ENCODE measurements at places on chromosomes 11 and 22.

- DNase-seq: no peak
These were observed 33.0 kb downstream of the MOB2 start for GRCh38 chr11:1453611-1454034.

GRCh38 chr22:37112084-37112728 lies 2.7 kb upstream of the TMPRSS6 start:
- DNase-seq: no peak

GRCh38 chr11:44002191-44003093 lies 45.3 kb upstream of the ACCSL start:
- no peak for DNase-seq

DNA sequence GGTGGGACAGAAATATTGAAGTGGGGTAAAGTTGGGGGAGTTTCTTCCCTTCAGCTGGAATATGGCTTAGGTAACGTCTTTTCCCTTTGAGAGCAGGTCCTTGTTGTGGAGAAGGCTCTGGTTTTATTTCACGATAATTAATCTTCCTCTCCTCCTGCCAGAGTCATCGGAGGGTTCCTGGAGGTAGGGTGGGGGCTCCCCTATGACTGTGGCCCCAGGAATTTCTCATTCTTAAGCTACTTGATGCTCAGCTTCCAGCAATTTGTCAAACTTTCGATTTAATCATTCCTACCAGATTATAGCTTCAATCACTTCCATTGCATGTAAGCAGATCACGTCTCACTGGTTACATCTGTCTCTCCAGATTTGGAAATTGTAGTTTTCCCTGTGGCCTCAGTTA lies 242.8 kb upstream of the PLET1 start:
- DNase-seq: no peak

DNA sequence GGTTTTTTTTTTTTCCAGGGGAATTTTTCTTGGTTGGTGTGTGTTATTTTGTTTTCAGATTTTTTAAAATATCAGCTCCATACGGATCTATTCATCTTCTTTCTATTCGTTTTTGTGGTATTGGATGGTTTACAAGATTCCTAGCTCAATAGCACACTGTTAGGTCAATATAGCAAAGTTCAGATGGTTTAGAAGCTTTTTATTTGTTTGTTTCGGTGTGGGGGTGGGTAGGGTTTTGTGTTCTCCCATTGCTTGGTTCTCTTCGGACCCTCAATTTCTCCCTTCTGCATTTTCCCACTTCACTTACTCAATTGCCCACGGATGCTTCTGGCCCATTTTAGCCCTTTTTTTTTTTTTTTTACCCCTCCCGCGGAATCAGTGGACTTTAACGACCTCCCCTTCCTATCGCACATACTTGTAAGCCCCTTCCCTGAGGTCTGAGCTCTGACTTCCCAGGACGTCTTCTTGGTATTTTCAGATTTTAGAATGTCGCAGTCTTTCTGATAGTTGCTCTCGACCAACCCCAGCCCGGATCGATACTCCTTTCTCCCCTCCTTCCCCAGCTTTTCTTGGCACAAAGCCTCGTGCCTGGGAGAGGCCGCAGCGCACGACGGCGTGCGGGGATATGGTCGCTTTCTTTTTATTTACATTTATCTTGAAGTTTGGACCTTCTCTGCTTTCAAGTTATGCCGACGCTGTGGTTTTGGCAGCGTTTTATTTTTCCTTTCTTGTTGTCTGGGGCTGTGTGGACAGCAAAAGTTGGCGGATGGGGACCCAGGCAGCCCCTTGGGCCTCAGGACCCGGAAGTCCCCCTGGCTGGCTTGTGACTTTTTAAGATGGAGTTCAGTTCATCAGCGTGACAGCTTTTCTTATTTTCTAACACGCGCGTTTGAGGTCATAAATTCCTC lies 4.4 kb upstream of the SPDYC start:
- no peak for DNase-seq

- DNase-seq: no peak
These were observed 5.4 kb upstream of the MMP8 start for GRCh38 chr11:102729849-102730815.
